ENCODE measurements at places on chromosomes 5 and 9.

DNA sequence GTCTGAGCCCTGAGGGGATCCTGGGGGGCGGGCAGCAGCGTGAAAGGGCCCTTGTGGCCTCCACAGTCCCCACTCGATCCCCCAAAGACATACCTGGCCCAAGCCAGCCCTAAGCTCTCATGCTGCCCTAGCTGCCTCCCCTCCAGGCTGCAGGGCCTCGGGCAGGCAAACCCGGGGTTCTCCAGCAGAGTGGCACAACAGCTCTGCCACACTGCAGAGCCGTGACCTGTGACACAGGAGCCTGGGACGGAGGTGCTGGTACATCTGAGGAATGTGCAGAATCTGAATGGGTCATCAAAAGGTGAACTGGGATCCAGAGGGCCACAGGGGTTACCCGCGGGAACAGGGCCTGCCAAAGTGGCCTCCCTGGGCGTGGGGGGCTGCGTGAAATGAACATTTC, 163.2 kb downstream of the DAB2IP start:
- no peaks in the 10 kb centered on the region for H3K27me3 ChIP-seq

GRCh38 chr5:60379907-60380306, 320.1 kb downstream of the DEPDC1B start:
- no peaks in the 10 kb centered on the region for H3K36me3 ChIP-seq
- DNase-seq, result no peak
- H3K4me3 ChIP-seq, result no peak overlapping the region
- H3K27ac ChIP-seq, result no peak overlapping the region
- H3K4me1 ChIP-seq, result 0 out of 2 replicates have a peak, but pooled peaks cover 2% of the 10 kb centered on the region

GRCh38 chr9:84339503-84339902, 1.1 kb downstream of the SLC28A3 start:
- DNase-seq, result no peak
- no peaks in the 10 kb centered on the region for H3K27me3 ChIP-seq
- no peaks in the 10 kb centered on the region for H3K36me3 ChIP-seq
- H3K4me1 ChIP-seq, result no peaks in the 10 kb centered on the region
- no peak overlapping the region for H3K27ac ChIP-seq

GRCh38 chr5:35898952-35899660, 39.3 kb downstream of the CAPSL start:
- H3K36me3 ChIP-seq, result no peaks in the 10 kb centered on the region
- no peaks in the 10 kb centered on the region for H3K4me1 ChIP-seq
- H3K4me3 ChIP-seq, result no peak overlapping the region
- no peak overlapping the region for H3K27ac ChIP-seq
- no peak for DNase-seq

- H3K4me1 ChIP-seq, result no peaks in the 10 kb centered on the region
- H3K27me3 ChIP-seq, result no peaks in the 10 kb centered on the region
- no peak overlapping the region for H3K4me3 ChIP-seq
- no peak for DNase-seq
- H3K36me3 ChIP-seq, result peaks cover 34% of the 10 kb centered on the region
Observed at GRCh38 chr5:92353107-92354030, 970.3 kb upstream of the ARRDC3 start.

Measured in H9 (cell line).